Glutamatergic neuron (in vitro differentiated cells): ENCODE measurements at places on chromosomes 12 and 14.

- no peak for DNase-seq
These were observed 80.9 kb downstream of the SLC4A8 start for GRCh38 chr12:51505360-51506105.

DNA sequence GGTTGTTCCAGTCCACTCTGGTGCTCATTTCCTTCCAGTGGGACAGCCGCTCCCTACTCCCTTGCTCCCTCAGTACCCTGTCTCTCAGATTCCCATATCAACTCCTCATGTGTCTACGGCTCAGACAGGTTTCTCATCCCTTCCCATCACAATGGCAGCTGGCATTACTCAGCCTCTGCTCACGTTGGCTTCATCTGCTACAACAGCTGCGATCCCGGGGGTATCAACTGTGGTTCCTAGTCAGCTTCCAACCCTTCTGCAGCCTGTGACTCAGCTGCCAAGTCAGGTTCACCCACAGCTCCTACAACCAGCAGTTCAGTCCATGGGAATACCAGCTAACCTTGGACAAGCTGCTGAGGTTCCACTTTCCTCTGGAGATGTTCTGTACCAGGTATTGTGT is 69.9 kb downstream of the RAD52 start:
- DNase-seq = peak; percentile 61

GRCh38 chr14:77965919-77966435 is 166.1 kb downstream of the ADCK1 start:
- DNase-seq = peak; percentile 50

DNA sequence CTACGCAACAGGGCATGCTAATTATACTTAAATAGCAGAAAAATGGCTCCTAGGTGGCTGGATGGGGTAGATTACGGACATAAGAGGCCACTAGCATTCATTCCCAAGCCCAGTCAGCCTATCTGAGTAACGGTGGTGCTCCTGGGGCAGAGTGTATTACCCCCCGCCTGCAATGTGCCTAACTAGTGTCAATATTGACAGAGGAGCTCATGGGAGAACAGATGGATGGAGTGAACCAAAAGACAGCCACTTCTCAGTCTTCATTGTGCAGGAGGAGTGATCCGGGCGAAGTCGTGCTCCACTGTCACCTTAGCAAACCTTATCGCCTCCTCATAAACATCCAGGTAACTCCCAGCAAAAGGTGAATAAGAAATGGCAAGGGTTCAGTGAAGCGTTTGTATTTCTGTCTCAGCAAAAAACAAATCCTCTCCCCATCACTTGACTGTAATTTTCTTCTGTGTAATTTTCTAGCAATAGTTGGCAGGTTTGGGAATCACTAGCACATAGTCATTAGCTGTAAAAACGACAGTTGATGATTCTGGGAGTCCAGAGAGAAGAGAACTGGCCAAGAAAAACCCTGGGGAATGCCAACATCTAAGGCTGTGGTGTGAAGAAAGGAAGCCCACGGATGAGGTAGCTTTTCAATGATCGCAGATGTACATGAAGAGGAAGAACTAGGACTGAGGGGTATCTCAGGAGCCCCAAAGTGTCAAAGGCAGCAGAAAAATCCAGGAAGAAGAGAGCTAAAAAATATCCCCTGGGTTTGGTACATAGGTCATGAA is 126.6 kb upstream of the BCL2L14 start:
- DNase-seq = no peak

DNA sequence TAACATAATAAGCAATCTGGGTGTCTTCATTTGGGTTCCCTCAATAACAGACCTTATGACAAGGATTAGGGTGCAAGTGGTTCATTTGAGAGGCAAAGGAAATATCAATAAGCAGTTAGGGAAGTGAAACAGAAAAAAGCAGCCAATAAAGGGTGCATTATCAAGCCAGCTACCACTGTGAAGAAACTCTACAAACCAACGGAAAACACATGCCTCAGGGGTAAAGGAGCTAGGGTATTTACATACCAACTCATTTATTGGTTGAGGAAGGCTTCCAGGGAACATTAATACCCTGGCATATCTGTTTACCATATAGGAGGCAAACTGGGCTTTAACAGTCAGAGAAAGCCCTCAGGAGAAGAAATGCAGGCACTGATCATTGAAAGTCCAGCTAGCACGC is 22.7 kb upstream of the IFNG-AS1 start:
- no peak for DNase-seq

- DNase-seq = no peak
These were observed 76.3 kb downstream of the PDE3A start for GRCh38 chr12:20444595-20445170.

DNA sequence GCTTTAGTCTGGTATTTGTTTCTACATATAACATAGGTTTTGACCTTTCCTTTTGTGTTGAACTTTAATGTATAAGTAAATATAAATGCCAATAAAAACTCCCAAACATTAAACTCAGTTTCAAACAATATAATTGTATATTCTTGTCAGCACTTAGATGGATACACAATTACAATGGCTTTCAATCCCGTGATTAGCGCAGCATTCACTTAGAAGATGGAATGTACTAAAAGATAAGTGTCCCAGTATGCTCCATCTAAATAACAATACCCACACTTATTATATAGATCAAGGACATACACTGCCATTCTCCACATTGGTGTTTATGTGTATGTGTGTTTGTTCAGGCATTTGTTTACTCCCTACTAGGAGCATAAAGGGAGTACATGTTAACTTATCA is 193.1 kb downstream of the SOX5 start:
- DNase-seq = no peak

DNA sequence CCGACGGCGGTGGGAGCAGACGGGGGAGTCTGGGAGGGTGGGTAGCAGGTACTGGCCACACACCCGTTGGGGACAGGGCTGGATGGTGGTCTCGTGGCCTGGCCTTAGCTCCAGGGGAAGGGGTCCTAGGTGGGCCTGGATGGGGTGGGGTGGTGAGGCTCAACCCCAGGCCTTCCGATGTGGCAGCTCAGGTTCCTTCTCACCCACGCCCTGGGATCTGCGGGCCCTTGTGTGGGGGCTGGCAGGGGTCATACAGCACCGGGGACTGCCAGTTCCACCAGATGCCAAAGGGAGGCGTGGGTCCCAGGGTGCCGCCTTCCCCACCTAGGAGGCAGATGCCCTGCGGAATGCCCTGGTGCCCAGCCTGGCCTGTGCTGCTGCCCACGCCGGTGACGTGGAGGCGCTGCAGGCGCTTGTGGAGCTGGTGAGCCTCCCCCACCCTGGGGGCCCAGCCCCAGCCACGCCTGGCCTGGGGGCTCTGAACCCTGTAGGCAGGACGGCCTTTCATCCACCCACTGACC is 21.0 kb downstream of the ASPG start:
- peak; percentile 13 for DNase-seq

DNA sequence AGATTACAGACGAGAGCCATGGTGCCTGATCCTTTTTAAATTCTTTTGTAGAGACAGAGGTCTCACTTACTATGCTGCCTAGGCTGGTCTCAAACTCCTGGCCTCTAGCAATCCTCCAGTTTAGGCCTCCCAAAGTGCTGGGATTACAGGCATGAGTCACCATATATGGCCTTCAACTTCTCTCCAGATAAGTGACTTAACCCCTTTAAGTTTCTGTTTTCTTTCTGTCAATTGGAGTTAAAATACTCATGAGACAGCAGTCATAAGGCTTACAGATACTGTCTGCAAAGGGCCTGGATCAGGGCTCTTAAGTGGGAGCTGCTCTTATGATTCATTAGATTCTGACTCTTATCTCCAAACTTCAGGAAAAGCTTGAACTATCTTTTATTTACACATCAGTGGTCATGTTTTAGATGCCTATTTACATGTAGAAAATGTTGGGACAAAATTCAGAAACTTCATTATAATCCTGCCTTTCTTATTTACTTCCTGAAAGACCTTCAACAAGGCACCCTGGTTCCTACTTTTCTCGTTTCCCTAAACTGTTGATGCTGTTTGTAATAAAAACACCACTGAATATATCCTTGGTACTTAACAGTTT is 271.5 kb upstream of the TBX3 start:
- DNase-seq = no peak

DNA sequence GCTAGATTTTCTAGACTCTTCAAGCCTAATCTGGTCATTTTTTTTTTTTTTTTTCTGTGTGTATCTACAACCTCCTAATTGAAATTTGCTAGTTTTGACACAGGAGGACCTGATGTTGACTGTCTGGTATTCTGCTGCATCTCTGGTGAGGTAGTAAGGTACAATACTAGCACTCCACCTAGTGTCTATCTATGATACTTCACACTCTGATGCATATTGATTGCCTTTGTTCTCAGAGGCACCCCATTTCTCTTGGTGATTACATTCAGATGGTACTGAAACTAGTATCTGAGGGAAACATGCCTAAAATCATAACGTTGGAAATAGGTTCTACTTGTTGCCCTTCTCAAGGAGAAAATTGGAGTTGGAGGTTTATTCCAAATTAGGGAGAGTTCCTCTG is 930.5 kb upstream of the NOVA1 start:
- no peak for DNase-seq

DNA sequence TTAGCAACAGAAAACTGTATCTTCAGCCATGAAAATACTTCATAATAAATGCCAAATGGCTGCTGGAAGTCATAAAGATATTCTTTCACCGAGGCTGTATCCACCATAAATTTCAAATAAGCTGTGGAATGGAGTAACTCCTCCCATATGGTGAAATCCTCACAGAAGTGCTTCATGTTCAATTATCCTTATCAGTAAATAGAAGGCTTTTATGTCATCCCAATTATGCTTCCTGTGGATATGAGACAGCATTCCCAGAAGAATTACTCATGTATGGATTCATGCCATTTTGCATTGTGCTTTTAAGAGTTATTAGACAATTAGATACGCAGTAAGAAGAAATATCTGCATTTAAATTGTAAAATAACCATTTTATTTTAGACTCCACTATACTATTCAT is 99.0 kb downstream of the RTN1 start:
- no peak for DNase-seq

GRCh38 chr12:32069071-32069470 is 37.6 kb upstream of the BICD1 start:
- no peak for DNase-seq

DNA sequence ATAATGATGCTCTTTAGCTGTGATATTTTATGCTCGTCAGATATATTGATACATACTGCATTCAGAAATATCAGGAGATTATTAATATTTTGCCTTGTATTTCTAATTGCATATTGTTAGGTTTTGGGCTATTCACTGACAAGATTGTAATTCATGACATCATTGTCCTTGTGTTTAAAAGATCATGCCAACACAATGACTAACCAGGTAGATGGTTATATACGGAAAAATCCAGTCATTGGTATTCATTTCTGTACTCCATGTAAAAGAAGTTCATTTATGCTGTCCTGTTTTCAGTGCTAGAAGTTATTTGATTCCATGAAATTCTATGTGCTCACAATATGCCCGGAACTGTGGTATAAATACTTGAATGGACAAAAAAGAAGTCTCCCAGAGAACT is 107.5 kb downstream of the KITLG start:
- no peak for DNase-seq

- no peak for DNase-seq
These were observed 2.0 kb downstream of the ESR2 start for GRCh38 chr14:64292197-64292596.

GRCh38 chr12:27900920-27901879 is 71.3 kb downstream of the PTHLH start:
- DNase-seq = no peak

GRCh38 chr12:53868511-53868986 is 70.1 kb upstream of the HOXC13 start:
- DNase-seq = no peak

DNA sequence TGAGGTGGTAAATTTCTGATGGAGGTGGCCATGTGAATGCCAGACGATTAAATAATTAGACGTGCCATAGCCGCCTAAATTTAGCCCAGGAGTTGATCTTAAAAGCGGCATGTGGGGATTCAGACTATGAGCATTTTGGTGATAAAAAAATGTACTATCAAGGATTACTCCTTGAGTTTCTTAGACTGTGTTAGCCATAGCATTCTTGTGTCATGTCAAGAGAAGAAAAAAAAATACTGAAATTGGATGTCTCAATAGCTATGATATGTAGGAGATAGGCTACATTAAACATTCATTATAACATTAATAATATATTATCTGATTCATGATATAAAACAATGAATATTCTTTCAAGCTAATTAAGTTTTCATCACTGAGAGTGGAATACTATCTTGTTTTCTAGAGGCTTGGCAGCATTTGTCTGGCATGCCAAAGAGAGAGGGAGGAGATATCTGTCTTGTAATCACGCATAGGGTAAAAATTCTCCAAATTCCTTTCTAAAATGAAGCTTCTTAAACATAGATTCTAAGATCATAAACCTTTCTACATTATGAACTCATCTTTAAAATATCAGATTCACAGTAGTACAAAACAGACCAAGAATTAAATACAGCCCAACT is 727.0 kb downstream of the C12orf50 start:
- no peak for DNase-seq

GRCh38 chr14:56933446-56933845 is 123.2 kb upstream of the OTX2 start:
- no peak for DNase-seq

- no peak for DNase-seq
These were observed 441.1 kb downstream of the PCNX1 start for GRCh38 chr14:71348394-71348793.

GRCh38 chr12:46547421-46548354 is 175.1 kb upstream of the SLC38A2 start:
- DNase-seq = no peak

GRCh38 chr14:41668356-41668755 is 61.7 kb downstream of the LRFN5 start:
- no peak for DNase-seq

DNA sequence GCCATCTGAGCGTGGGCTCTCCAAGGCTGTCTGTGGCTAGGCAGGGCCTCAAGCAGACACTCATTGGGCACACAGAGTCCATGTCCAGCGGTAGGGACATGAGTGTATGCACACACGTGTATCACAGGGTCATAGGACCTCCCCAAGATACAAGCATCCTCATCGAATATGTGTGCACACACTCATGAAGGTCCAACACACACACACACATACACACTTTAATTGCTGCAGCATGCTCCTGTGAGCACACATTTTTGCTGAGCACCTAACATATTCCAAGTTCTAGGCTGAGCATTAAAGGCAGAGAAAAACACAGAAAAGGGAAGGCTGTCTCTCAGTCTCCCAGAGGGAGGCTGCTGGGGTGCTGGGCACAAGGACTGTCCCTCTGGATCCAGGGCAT is 59.3 kb upstream of the TBX3 start:
- DNase-seq = no peak

GRCh38 chr12:122133192-122133950 is 40.6 kb downstream of the IL31 start:
- DNase-seq = no peak

- no peak for DNase-seq
These were observed 80.5 kb upstream of the TMCC3 start for GRCh38 chr12:94730847-94731246.

DNA sequence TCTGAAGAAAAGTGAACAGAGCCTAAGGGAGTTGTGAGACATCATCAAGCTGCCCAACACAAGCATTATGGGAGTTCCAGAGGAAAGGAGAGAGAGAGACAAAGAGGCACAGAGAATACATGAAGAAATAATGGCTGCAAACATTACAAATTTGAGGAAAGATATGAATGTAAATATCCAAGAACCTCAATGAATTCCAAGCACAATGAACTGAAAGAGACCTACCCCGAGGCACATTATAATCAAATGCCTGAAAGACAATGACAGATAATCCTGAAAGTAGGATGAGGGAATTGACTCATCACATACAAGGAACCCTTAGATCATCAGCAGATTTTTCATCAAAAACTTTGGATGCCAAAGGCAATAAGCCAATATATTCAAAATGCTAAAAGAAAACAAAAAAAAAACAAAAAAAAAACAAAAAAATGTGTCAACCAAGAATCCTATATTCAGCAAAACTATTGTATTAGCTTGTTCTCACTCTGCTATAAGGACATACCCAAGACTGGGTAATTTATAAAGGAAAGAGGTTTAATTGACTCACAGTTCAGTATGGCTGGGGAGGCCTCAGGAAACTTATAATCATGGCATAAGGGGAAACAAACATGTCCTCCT is 37.8 kb downstream of the BCL2L14 start:
- no peak for DNase-seq
